Stimulated activated CD8-positive, alpha-beta memory T cell treated with anti-CD3 and anti-CD28 coated beads, Interleukin-2, amount 100 ng/mL, for 1 hour (primary cell): ENCODE measurements at places on chromosomes 5 and 9.

DNA sequence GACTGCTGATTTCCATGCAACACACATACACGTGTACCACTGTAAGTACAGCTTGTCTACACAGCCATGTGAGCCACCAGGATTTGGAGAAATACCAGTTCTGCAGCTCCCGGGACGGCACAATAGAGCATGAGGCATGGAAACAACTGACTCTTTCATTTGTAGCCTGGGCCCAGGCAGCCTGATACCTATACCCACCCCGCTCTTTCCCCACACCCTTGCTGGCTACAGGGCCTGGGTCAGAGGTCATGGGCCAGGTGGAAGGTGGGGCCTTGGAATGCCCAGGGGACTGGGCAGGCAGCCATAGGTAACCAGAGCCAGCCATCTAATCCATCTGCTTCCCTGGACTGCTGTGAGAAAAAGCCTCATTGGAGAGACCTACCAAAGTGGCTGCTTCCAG lies 39.0 kb upstream of the ZSWIM6 start:
- no peak for DNase-seq

DNA sequence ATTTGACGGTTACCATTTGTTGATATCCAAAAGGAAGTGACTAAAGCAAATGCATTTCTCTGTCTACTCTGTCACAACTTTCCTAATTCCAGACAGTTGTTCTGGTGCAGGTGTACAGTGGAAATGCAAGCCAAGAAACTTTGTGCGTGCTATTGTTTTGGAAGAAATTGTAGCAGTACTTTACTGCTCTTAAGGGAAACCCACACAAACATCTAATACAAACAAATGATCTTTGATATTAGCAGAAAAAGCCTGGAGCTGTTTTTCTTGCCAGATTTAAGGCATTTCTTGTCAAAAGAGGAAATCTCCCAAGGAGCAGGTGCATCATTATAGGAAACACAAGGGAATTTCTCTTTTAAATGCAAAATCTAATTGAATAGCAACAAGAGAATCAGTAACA lies 2.0 kb downstream of the SNCAIP start:
- DNase-seq: no peak

- DNase-seq: no peak
These were observed 27.6 kb downstream of the RAPGEF6 start for GRCh38 chr5:131607418-131607817.

DNA sequence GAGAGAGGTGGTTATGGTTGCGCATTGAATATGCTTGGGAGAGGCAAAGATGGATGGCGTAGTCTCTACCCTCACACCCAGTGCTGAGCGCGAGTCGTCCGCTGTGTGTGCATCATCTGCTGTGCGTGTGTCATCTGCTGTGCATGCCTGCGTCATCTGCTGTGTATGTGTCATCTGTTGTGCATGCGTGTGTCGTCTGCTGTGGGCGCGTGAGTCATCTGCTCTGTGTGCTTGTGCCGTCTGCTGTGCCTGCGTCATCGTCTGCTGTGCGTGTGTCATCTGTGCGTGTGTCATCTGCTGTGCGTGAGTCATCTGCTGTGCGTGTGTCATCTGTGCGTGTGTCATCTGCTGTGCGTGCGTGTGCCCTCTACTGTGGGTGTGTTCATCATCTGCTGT lies 68.0 kb upstream of the IRX4 start:
- no peak for DNase-seq

DNA sequence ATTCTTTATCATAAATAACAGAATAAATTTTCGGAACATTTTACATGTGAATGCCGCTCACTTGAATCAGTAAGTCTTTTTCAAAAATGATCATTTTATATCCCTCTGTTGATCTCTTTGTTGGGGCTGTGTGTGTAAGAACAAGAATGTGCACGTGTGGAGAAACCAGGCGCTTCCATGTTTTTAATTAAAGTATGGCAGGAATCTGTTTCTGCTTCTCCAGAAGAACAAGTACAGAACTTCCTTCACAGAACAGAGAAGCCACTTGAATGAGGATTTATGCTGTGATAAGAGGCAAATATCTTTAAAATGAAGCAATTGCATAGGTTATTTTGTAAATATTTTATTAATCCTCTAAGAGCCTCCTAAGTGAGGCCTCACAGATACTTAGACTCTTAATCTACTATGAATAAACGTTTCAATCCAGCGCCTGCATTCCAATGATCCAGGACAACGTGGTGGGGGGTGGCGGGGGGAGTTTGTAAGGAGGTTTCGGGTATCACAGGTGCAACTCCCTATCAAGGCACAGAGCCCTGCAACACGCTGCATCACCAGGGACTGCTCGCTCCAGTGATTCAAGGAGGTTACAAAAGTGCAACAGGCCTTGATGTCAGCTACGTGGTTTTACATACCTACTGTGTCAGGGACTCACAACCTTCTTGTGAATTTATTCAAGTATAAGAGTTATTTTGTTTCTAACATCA lies 409.2 kb downstream of the BNC2 start:
- DNase-seq: no peak

GRCh38 chr9:7402334-7403027 lies 397.1 kb downstream of the DMAC1 start:
- DNase-seq: no peak

DNA sequence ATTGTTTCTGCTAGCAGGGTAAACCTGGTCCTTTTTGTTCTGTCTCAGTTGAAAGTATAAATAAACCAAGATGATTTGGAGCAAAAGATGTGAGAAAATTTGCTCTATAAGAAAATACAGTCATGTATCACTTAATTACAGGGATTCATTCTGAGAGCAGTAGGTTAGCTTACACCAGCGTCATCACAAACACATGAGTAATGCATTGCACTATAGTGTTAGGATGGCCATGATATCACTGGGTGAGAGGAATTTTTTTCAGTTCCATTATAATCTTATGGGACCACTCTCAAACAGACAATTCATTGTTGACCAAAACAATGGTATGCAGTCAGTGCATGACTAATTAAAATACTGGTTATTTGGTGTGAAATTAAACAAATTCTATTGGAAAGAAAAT lies 430.9 kb downstream of the CHSY3 start:
- no peak for DNase-seq

DNA sequence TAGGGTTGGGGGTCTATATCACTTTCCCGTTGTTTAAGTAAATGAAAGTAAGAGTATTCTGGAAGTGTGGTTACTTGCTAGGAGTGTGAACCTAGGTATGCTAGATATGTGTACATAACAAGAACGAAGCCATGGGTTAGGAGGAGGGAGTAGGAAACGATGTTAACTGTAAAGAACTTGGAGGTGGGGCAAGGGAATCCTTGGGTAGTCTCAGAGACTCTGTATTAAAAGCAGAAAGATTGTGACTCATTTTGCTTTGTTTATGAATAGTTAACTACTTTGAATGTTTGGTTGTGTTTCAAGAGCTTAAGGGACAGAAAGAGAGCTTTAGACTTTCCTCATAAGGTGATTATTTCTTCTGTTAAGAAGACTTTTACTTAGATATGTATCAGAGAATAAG lies 59.9 kb downstream of the TMEM252 start:
- DNase-seq: no peak
